ENCODE measurements at places on chromosomes 7 and 10.

DNA sequence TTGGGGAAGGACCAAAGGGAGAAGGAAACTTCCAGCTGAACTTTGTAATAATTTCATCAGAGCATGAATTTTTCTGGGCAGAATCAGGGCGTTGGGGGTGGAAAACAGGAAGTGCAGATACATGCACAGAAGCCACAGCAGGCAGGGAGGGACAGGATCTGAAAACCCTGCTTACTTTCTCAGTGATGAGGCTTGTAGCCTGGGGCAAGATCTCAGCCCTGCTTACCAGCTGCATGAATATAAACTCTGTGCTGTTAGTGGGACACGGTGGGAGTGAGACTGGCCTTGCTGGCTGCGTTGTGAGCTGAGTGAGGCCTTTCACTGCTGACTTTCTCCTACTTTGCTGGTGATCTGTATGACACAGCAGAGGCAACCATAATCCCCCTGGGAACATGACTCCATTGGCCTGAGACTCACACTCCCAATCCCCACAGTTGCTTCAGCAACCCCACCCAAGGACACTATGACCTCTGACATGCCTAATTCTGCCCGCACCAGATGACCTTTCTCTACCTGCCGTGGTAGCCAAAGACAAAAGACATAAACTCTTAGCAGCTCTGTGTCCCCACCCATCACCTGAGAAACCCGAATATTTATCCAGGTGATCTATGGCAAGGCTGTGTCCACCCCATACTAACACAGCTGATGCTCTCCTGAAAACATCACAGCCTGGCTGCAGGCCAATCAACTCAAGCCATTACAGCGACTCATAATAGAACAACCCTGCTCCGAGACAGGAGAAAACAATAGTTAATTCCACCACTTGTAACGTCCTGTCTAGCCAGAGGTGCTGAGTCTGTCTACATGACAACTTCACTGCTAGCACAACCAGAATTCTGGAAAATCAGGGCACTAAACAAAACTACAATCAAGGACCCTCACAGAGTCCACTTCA is 190.7 kb upstream of the CHRM2 start:
- DNase-seq, result peak; percentile 48

DNA sequence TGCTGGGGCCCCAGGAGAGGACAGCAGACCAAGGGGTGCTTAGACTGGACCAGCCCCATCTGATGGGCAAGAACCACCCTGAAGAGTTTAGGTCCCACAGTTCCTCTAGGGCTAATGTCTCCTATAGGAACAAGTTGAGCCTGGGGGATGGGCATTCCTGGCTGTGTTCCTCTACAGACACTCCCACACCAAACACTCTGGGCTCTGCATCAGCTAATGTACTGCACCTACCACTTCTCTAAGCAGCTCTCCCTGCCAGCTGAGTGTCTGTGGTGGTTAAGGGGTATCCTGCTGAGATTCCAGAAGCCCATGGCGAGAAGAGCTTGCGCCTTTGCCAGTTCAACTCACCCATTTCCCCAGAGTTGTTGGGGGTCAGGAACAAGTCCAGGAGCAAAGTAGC is 284.1 kb upstream of the CSTF2T start:
- DNase-seq, result no peak

GRCh38 chr10:16845248-16845647 is 28.0 kb upstream of the RSU1 start:
- DNase-seq, result no peak

- peak; percentile 78 for DNase-seq
Observed at GRCh38 chr10:95788830-95789229, 32.9 kb downstream of the ENTPD1 start.

- DNase-seq, result no peak
Observed at GRCh38 chr10:84607044-84607443, 278.7 kb downstream of the CCSER2 start.

GRCh38 chr10:101403161-101403560 is 49.2 kb downstream of the BTRC start:
- no peak for DNase-seq

DNA sequence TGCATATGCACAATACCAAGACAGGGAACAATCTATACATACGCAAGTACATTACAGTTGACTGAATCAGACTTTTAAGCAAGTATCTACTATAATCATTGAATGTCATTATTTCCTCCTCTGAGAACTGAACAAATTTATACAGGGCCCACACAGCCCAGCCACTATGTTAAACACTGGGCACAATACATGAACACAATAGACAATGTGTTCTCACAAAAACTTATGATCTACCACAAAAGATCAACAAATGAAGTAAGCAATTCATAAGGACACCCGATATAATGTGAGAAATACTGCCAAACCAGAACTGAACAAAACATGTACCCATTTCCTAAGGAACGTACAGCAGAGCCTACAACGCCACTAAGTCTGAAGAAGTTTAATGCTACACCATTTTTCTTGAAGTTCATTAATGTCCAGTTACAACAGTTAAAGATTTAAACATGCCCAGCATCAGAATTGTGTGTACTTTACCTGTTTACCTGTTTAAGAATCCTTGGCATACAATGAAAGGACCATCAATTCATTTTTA is 31.5 kb downstream of the SHTN1 start:
- DNase-seq, result no peak

GRCh38 chr7:76330673-76331072 is 28.1 kb downstream of the YWHAG start:
- DNase-seq, result no peak

- no peak for DNase-seq
Observed at GRCh38 chr7:152984421-152984820, 224.9 kb downstream of the ACTR3B start.

Data from amniotic stem cell (primary cell).